Amniotic stem cell (primary cell): ENCODE measurements at places on chromosomes 1 and 21.

DNA sequence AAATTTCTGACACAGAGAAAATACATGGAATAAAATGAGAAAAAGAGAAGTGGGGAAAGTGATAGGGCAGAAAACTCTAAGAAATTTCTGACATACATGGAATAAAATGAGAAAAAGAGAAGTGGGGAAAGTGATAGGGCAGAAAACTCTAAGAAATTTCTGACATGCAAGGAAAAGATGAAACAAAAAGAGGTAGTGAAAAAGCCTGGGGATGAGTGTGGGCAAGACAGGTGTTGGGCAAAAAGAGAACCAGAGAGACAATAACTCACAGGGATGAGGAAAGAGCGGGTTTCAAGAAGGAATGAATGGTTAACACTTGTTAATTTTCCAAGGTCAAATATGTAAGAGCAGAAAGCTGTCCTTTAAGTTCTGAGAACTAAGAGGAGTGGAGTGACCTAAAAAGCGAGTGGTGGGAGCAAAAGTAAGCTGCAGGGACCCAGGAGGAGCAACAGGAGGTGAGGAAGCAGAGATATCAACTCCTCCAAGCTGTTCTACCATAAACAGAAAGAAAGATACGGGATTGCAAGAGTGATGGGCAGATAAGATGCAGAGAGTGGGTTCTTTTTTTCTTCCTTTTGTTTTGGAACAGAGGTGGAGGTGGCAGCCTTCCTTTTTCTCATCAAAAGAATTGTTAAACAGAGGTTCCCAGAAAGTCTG is 29.9 kb upstream of the EXO1 start:
- no peak for DNase-seq

GRCh38 chr1:59079434-59080140 is 217.3 kb upstream of the FGGY start:
- DNase-seq = no peak

- DNase-seq = peak; percentile 90
Measured at GRCh38 chr1:209884665-209885117, 53.3 kb upstream of the SYT14 start.

DNA sequence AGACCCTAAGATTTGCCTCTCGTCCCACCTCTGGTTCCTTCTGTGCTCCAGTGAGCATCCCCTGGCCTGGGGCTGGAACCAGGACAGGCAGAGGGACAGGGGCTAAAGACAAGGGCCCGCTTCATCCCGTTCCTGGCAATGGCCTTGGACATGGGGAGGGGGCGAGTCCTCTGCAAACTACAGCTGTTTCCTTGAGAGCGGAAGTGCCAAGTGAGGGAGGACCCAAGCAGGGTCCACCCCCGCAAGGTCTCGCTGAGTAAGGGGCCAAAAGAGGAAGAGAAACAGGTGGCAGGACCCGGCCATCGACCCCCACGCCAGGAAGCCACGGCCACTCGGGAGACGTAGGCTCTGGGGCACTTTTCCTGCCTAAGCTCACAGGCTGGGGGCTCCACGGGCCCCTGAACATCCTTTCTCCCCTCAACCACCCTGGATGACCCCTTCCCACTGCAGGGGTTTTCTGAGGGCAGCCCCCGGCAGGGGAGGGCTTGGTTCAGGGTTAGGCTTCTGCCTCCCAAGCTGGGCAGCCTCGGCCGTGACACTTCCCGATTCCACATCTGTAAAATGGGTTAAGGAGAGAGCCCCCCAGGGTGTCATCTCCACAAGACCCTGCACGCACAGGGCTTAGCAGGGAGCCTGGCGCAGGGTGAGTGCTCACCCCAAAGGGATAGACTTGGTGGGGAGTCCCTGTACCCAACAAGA is 17.9 kb upstream of the PLEKHG5 start:
- DNase-seq = no peak

DNA sequence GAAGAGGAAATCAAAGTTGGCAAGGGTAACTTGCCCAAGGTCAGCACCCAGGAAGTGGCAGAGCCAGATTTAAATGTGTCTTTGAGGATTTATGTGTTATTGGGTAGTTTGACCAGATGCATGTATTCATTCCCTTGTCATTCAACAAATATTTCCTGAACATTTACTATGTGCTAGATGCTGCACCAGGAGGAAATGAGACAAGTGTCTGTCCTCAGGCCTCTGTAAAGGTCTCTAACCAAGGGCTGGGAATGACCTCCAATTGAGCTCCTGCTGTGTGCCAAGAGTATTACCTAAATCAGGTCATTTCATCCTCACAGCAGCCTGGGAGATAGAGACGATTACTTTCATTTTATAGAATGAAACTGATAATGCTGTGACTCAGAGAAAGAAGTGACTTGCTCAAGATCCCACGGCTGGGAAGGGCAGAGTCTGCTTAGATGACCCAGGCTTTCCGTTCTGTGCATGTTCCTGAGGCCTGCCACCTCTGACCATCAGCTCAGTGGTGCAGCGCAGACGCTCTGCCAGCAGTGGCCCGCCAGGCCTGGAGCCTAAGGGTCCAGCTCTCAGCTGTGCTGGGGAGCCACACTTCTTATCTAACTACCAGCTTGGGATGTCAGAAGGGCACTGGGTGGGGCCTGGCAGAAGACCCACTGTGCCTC is 3.5 kb upstream of the TTC22 start:
- DNase-seq = no peak

GRCh38 chr21:27572696-27573095 is 605.8 kb upstream of the ADAMTS5 start:
- DNase-seq = peak; percentile 39

DNA sequence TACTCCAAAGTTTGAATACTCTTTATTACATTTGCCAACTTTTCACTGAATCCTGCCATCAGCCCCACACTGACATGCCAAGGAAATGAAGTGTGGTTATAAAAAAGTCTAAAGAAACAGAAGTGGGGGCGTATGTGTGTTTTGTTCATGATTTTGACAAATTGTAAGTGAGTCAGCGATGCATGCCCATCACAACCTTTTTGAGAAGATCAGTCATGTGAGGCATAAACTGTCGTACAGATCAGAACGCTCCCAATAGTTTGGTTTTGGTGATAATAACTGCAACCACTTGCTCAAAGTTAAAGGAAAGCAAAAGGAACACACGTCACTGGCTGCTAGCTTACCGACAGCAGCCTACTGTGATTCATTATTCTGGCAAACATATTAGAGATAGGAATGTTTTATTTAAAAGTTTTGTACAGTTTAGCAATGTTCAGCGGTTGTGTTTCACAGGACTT is 95.6 kb downstream of the RGS2 start:
- peak; percentile 16 for DNase-seq

DNA sequence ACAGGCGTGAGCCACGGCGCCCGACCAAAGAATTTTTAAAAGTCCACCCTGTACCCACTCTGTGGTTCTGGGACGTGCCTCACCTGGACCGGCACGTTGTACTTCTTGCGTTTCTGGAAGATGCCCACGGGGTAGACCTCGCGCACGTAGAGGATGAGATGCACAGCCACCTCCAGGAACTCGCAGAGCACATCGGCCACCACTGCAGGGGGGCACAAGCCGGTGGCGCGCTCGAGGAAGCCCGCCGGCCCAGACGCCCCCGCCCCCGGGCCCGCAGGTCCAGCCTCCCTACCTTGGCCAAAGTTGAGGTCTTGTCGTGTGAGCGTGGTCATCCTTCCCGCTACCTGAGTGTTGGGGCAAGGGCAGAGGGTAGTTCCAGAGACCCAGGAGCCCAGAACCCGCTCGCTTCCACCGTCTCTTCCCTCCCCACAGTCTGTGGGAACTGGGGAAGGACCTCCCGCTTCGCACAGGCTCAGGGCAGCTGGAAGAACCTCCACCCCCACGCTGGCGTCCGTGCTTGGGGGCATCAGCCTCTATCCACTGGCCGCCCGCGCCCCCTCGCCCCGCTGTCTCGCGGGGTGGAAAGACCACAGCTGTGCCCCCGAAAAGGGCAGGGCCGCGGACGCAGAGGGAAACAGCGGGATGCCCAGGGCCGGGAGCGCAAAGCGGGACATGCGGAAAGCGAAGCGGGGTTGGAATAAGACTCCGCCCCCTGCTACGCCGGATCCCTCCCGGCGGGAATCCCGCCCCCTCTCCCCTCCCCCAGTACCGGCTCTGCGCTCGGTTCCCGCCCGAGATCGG is 478 bp downstream of the MAD2L2 start:
- no peak for DNase-seq

DNA sequence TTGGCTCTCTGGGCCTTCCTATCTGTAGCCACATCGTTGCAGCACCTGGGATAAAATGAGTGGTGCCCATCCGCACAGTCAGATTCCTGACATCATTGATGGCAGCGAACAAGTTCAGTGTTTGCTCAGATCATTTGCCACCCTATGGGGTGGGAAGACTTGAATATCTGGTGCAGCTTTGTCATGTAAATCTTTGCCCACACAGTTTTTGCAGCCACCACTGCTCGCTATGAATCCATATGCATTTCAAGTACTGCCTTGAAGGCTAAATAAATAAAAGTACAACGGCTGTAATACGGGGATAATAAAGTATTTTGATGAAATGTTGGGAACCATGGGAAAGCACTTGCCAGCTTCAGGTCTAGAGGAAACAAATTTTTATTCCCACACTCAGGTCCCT is 56.3 kb upstream of the COA6 start:
- DNase-seq = no peak

DNA sequence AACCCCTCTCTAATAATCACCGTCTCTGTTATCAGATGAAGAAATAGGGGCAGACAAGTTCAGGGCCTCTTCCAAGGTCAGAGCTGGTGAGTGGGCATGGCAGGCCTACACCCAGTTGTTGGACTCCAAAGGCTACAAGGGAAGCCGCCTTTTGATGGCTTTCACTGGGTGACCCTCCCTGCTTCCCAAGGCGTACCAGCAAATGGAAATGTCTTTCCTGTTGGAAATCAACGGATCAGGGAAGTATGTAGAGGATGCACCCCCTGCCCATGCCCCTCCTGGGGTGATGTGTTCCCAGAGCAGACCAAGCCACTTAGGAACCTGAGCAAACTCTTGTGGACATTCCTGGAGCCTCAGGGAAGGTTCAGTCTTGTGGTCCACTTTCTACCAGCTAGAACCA is 47.4 kb downstream of the LGR6 start:
- DNase-seq = no peak

GRCh38 chr1:23533246-23534023 is 2.4 kb upstream of the E2F2 start:
- DNase-seq = no peak

DNA sequence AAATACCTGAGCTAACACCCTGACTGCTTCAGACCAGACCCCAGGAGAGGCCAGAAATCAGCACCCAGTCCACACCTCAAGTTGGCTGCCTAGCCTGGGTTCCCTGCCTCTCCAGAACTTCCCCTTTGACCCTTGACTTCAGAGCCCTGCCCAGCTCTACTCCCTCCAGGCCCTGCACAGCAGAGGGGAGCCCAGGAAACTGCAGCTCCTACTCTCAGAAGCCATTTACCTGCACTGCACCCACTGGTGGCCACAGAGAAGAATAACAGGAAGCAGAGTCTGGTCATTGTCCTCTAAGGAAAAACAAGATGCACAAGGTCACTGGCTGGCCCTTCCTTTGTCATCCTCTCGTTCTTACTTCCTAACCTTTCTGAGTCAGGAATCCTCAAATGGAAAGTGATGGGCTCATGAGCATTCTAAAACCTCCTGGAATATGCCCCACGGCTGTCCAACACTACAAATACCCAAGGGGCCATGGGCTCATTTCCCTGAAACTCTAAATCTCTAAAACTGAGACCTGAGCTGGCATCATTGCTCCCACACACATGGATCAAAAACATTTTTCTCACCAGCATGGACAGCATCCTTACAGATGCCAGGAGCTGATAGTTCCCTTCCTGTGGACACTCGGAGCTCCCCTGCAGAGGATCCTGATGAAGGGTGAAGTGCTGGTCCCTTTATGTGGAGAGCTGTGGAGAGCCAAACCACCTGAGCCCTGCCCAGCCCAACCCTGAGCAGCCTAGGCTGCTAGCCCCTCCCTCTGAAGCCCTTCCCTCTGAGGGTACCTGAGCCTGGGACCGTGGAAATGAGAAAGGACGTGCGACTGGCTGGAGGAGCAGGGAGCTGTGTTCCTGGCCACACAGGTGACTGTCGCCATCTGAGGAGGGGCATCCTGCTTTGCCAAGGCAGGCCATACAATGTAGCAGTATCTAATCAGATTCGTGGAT is at the start of gene ITLN2:
Gene ITLN2 (minus strand): TSS at position 652 of the 947 bp plus-strand sequence. CDS start 68 bp downstream, at position 584.
- DNase-seq = no peak

DNA sequence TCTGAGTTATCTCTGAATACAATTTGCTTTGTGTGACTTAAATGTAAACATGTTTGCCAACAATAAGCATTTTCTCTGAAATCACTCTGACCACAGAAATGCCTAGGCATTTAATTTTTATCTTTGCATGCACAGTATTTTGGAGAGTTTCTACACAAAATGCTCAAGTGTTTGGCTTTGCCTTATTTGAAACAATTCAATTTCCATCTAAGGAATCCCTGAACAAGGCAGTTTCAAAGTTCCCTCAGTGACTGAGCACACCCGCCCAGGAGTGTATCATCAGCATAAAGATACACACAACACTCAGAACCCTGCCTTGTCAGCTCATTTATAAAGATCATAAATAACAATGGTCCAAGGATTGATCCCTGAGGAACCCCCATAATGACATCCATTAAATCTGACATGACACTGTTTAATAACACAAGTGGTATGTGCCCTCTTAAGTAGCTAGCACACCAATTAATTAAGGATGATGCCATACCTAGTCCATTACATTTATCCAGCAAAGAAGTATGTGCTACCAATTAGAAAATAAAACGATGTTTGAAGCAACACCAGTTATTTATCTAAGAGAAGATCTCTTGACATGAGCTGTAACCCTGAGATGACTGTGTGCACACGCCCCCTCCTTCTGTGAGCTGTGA is 585.8 kb downstream of the ADGRL2 start:
- no peak for DNase-seq

- no peak for DNase-seq
Measured at GRCh38 chr21:41715649-41716281, 51.1 kb downstream of the RIPK4 start.

DNA sequence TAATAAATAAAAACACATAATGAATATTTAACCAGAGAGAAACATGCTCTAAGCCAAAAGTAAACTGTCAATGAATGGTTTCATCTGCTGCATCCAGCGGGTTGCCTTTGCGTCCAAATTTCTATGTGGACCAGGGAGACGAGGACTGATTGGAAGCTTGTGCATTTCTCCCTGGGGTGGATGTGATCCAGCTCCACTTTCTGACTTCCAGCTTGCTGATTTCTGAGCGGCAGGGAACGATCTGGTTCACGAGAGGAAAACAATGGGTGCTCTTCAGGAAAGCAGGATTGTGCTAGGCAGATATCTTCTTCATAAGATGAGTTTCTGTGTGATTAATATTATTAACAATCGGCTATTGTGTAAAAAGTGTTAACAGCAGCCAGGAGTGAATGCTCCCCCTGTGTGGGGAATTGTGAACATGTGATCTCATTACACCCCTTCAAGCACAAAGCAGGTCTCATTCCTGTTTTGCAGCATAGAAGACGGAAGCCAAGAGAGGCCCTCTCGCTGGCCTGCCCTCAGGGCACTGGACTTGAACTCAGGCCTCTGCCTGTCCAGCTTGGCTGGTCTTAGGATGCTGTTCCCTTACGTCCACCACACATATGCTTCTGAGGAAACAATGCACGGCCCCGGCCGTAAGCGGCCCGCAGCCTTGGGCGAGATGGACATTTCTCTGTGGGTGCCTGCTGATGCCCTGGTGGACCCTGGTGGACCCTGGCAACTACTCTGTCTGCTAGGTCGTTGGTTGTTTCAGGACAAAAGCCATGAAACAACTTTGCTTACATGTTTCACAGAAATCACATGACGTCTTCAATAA is 183.4 kb upstream of the C1orf174 start:
- no peak for DNase-seq
